Inflammatory macrophage (primary cell): ENCODE measurements at places on chromosomes 1 and 21.

DNA sequence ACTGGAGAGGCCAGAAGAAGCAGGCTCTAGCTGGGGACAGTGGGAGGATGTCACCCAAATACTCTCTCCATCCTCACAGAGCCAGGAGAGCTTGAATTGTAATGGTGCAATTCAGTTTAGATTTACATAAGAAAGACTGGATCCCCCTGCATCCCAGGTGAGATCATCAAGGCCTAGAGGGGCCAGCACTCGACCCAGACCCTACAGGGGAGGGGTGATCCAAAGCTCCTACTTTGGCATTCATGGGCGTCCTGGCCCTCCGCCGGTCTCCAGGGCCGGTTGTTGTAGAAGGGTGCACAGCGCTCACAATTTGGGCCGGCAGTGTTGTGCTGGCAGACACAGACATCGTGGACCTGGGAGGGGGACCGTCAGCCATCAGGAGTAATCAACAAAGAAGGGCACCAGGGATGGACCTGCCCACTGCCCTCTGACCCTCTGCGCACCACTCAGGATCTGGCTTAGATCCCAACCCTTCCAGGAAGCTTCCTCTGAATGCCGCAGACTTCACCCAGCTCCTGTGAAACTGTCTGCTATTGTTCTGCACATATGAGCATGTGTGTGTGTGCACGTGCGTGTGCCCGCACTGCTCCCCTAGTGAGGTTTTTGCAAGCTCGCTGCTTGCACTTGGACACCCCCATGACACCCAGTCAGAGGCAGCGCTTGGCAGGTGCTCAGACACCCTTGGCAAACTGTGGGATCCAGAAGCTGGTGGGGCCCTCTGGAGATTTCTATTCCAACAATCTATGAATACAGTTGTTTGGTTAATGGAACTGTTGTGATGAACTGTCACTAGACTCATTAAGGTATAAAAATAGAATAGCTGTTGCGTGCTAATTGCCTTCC, 21.6 kb downstream of the LAMB3 start:
- no peak for DNase-seq

DNA sequence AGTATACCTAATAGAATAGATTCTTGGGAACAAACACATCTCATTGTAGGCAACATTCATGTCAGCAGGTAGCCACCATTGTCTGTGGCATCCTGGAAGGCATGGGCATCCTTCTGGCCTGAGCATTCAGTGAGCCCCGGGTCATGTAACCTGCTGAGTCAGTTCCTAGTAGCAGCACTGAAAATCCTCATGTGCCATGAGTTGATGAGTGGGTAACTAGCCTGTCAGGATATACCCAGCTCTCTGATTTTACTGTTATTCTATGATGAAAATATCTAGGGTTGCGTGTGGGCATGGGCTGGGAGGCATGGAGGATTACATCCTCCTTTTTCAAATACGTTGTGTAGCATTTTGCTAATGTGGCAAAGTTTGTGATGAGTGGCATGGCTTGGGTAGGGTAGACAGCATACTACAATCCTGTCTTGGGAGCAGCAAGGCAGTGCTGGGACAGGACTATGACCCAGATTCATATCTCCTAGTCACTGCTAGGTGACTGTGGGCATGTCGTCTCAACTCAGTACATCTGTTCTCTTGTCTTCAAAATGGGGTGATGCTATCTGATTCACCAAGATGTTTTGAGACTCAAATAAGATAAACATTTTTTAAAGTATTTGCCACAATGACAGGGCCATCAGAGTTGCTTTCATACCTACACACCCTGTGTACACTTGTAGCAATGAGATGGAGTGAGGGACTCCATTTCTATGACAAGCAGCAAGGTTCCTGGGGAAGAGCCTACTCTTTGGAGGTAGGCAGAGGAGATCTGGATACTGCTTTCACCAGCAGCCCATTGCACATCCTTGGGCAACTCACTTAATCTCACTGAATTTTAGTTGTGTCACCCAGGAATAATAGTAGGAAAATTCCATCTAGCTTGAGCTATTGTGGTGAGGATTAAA, 62.5 kb downstream of the CD58 start:
- DNase-seq, result peak; percentile 29

DNA sequence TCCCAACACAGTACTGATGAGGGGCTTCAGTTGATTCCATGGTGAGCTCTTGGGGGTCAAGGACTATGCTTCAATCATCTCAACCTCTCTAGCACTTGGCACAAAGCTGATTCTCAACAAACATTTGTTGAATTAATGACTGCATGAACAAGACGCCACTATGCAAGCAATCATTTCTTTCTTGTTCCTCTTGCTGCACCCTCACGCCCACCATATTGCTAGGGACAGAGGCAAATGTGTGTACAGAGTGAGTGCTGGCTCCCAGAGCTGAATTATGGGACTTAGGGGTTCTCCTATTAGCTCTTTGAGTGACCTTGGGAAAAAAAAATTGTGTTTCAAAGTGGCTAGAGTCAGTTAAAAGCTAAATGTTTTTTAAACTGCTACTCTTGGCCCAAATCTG, 2.5 kb downstream of the ADAR start:
- peak; percentile 50 for DNase-seq

- no peak for DNase-seq
These were observed 7.7 kb downstream of the UBR4 start for GRCh38 chr1:19202396-19202795.

DNA sequence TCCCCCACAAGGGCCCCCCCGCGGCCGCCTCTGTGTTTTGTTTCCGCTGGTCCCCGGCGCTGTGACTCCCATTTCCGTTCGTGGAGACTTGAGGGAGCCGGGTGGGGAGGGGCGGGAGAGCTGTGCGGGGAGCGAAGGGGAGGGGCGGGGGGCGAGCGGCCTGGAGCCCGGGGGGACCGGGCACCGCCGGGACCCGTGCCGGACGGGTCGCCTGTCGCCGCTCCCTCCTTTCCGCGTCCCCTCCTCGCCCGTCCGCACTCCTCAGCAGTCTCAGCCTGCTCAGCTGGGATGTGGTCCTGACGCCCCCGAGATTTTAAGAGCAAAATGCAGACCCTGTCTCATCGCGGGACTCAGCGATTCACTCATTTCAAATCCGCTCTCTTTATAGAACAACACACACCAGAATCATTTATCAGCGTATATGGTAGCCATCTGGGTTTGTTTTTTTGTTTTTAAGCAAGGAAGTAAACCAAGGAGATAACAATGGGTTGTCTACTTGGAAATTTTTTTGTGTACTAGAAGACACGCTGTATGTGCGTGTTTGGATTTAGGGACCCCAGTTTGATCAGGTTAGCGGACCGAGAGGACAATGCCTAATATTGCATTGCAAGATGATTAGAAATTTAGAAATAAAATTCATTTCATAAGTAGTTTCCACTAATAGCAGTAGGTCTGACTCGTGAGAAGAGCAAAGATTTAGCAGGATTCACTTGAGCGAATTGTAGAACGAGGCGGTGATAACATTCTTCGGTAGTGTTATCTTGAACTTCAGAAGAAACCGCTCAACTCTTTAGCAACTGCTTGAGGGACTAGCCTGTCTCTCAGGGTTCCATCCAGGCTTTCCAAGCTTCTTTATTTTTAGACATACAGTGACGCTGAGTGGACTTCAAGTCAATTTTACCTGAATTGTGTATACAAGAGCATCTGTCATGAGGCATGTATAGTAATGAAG, 1.1 kb downstream of the GABPA start:
- DNase-seq, result peak; percentile 68

GRCh38 chr1:167747988-167748387, 26.2 kb downstream of the MPZL1 start:
- DNase-seq, result no peak

DNA sequence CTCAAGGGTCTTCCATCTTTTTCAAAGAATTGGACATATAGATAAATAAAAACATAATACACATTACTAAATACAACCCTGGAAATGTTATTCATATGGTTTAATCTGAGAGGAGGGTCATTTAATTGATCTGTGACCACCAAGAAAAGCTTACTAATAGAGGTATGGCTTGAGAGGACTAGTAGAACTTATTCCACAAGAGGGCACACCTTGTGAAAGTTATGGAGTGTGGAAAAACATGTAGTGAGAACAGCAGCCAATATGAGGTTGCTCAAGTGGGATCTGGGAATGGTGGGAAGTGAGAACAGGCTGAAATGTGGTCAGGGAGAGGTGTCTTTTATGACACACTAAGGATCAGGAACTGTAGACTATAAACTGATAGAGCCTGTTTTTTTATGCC, 973.5 kb upstream of the B3GALT2 start:
- no peak for DNase-seq

DNA sequence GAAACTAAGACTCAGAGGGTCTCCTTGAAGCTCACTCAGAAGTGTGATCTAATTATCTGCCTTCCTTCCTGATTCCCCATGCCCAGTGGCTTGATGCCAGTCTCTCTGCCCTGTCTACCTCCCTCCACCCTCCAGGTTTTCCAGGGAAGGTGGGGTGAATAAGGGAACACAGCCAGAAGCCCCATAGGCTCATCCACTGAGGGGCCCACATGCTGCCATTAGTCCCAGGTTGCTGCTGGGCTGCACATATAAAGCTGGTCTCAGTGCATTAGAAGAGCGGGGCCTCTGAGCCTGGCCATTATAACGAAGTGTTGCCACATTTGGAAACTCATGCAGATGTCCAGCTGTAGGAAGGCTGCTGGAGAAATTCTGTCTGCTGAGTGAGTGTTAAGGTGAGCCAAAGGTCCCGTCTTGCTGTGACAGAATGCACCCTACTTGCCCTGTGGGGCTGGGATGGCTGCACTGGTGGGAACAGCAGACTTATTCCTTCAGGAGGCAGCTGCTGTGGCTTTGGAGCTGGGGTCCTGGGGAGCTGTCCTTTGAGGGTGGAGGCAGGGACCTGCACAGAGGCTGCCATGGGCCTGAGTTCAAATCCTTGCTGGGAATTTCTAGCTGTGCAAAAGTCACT, 2.9 kb downstream of the ADORA1 start:
- DNase-seq, result no peak

GRCh38 chr21:36630485-36631206, 68.3 kb upstream of the SIM2 start:
- peak; percentile 18 for DNase-seq

- peak; percentile 53 for DNase-seq
These were observed 154.6 kb downstream of the PLA2G4A start for GRCh38 chr1:186983327-186983726.

DNA sequence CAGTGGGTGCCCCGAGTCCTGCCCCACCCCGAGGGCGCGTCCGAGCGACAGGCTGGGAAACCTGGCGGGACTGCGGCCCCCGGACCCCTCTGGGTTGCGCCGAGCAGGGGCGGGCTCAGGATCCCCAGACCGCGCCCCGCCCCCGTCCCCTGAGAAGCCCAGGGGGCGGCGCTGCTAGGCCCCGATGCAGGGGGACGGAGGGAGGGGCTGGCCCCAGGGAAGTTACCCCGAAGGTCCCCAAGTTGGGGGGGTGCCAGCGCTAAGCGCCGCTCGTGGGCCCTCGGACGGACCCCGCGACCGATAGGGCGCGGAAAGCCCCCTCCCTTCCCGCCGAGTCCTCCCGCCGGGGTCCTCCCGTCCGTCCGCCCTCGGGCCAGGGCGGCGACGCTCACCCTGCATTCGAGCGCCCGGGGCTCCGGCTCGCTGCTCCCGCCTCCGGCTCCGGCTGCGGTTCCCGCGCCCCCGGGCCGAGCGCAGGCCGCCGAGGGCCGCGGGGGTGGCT, 414 bp downstream of the GPR153 start:
- DNase-seq, result no peak

- DNase-seq, result peak; percentile 50
These were observed 681.2 kb downstream of the PLPP3 start for GRCh38 chr1:55898181-55898580.

DNA sequence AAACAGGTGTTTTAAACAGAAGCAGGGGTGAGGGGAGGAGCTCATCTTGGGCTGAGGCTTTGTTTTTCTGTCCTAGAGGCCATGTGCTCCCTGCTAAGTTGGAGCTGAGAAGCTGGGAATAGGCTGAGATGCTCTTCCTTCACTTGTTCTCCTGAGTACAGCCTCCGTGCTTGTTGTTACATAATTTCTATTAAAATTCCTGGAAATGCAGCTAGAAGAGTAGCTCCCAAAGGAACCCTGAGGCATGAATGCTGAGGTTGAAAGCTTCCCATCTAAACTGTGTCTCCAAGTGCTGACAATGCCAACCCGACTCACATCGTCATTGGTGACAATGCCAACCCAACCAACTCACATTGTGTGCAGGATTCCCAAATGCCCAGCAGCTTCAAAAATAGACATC, 12.6 kb upstream of the ITPKB start:
- no peak for DNase-seq

GRCh38 chr1:214316593-214316992, 35.6 kb downstream of the SMYD2 start:
- no peak for DNase-seq

DNA sequence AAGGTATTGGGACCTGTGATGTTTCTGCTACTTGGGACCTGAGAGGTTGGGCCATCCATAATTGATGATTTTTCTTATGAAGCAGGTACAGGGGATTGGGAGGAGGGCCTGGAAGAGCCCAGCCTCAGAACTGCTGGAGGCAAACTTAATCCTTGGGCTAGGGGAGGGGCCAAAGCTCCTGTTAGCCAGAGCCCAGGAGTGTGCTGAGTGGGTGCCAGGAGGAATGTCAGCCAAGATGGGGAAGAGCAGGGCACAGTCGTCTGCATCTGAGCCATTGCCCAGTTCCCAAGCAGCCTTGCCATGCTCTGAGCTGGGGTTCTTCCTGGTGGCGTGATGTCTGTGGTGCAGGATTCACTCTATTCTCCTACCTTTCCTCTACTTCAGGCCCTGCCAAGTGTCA, 5.8 kb downstream of the MAPKAPK2 start:
- DNase-seq, result no peak

GRCh38 chr1:35631396-35631795, 9.9 kb downstream of the PSMB2 start:
- DNase-seq, result no peak

- no peak for DNase-seq
These were observed 520.2 kb downstream of the PTPRU start for GRCh38 chr1:29756498-29756897.

GRCh38 chr1:184693011-184693410, 61.6 kb downstream of the EDEM3 start:
- DNase-seq, result no peak

DNA sequence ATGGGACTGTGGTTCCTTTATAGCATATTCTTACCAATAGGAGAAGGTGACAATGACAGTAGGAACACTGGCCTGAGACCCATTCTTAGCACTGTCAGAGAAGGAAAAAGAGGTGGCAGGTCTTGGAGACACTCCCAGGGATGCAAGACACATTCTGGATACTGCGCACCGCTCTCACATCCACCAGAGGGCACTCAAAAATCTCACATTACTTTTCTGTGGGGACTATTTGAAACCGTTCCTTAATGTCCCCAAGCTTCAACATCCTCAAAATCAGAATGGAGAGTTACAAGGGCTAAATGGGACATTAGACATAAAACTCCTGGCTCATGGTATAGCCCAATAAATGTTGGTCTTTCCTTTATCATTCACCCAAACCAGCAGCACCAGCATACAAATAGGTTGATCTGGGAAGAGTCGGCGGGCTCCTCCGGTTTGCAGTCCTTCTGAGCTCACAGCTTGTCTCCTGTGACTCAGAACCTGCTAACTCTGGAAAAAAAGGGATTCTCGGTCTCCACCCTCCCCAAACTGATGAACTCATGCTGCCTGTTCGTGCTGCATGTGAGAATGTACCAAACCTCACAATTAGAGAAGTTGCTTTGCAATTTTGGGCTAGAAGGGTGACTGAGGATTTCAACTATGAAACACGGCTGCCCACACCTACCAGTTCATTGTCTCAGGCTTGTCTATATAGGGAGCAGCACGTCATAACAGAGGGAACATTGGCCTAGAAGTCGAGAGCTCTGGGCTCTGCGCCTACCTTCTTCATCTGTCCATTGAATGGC, 40.2 kb downstream of the IL12RB2 start:
- DNase-seq, result peak; percentile 43

- no peak for DNase-seq
These were observed 13.5 kb downstream of the HIVEP3 start for GRCh38 chr1:41905093-41905675.
